Mesendoderm (in vitro differentiated cells): ENCODE measurements at places on chromosomes 11 and 22.

GRCh38 chr22:44309137-44309536, 3.6 kb downstream of the SHISAL1 start:
- DNase-seq: no peak

DNA sequence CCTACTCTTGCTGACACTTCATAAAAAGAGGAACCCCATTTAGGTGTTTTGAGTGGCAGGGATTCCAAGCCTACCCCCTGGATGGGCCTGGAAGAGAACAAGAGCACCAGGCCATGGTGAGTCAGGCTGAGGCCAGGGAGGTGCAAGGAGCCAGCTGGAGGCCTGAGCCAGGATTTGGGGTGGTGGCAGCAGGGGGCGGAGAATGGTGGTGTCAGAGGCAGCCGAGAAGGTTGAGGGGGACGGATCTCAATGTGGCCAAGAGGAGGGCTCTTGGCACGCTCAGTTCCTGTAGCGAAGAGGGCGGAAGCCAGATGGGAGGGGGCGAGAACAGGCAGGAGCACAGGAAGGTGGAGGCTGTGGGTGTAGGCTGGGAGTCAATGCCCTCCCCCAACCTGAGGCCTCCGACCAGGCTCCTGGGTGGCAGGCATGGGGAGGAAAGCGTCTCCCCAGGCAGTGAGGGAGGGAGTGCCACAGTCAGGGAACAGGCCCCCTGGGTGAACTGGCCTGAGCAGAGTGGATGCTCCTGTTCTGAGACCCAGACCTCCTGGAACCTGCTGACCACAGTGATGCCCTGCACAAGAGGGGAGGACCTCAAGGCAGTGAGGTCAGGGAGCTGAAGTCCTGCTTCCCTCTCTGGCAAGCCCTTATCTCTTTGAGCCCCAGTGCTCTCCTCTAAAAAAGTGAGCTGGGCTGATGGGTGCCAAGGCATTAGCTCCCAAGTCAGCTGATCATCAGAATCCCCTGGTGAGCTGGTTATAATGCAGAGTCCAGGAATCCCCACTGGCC, 13.9 kb downstream of the RTN4RL2 start:
- no peak for DNase-seq

DNA sequence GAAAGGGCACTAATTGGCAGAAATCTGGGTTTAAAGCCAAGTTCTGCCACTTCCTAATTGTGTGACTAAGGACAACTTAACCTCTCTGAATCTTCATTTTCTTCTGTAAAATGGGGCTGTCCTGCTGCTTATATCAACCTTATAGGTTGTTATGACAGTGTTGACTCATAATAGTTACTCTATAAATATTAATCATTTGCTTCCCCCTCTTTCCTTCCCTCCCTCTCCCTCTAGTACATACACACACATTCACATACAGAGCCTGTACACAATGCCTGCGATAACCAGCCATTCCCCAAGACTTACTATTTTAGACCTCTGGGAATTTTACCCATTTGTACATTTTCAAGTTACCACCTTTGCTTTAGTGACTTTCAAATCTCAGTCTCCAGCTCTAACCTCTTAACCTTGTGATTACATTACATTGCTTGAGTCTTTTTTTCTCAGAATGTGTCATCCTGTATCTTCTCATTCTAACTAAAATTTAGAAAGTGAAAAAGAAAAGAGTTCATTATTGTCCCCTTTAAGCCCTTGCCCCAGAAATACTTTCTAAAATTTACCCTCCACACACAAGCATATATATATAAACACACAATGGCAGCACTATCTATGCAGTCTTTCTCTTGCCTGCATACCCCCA, 31.9 kb downstream of the GDPD4 start:
- no peak for DNase-seq

- peak; percentile 64 for DNase-seq
Measured at GRCh38 chr11:5476186-5476819, 12.2 kb upstream of the OR52D1 start.

- peak; percentile 93 for DNase-seq
Measured at GRCh38 chr22:25970374-25970911, 198.8 kb upstream of the SEZ6L start.
